ENCODE measurements at places on chromosomes 11 and 22.

DNA sequence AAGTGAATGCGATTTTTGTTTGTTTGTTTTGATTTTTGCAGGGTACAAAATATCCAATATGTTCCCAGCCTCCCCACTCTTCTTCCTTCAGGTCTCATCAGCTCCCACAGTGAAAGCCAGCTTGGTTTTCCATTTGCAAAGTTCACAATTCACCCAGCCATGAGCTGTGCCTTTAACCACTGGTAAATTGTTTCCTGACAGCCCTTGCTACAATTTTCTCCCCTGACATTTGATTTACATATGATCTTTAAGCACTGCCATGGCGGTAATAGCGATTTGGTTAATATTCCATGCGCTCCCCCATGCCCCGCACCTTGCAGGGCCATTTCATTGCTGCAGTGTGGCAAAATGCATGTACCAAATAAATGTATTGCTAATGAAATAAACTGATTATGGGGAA lies 385.9 kb downstream of the MIAT start:
- no peak for DNase-seq

DNA sequence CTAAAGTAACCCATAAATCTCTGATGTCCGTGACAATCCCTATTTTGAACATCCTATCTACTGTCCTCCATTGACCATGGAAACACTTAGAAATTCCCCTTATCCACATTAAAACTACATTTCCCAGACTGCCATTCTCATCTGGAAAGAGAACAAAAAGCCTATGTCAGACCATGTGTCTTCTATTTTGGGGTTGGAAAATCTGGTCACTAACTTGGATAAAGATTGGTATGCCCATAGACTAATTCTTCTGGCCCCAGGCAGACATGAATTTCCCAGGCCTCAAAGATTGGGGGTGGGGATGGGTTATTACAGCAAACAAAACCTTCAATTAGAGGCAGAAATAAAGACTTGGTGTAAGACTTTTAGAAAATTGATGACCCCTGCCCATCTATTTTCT lies 30.9 kb upstream of the CREB3L1 start:
- DNase-seq = no peak

- DNase-seq = no peak
Observed at GRCh38 chr22:45127866-45128265, 35.9 kb upstream of the NUP50 start.

- DNase-seq = no peak
Observed at GRCh38 chr11:47375020-47375419, 3.3 kb downstream of the SPI1 start.

- DNase-seq = no peak
Observed at GRCh38 chr11:45736424-45736823, 68.5 kb upstream of the SLC35C1 start.

- no peak for DNase-seq
Observed at GRCh38 chr11:68214173-68215086, 1.3 kb upstream of the KMT5B start.

DNA sequence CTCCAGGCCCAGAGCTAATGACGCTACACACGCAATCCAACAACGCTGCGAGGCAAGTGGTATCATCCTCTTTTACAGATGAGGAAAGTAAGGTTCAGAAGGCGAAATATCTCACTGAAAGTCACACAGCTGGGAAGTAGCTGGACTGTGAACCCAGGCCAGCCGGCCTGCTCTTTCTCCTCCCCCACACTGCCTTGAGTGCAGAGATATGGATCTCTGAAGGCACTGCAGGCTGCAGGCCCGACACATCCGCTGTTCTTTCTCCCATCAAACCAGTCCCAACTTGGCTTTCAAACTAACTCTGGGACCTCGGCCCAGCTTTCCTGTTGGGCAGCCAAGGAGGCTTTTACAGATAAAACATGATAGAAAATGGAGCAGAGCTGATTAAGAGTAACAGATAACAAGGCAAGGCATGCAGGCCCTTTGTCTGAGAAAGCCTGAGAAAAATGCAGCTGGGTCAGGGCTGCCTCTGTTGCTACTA lies 64.0 kb upstream of the PTPRJ start:
- DNase-seq = no peak

DNA sequence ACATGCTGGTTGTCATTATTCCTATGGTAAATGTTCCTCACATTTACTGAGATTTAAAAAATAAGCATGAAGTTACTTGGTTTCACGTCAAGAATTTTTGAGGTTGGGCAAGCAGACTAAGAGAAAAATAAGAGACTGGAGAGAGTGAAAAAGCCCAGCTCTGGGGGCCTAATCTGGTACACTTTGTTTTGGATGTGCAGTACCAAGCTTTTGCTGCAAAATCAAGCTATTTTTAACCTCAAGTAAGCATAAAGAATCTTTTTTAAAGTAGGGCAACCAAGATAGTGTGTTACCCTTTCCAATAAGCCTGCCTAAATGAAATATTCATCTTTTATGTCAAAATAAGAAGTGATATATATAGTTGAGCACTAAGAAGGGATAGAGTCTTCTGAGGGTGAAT lies 79.4 kb upstream of the ARHGAP20 start:
- DNase-seq = no peak

DNA sequence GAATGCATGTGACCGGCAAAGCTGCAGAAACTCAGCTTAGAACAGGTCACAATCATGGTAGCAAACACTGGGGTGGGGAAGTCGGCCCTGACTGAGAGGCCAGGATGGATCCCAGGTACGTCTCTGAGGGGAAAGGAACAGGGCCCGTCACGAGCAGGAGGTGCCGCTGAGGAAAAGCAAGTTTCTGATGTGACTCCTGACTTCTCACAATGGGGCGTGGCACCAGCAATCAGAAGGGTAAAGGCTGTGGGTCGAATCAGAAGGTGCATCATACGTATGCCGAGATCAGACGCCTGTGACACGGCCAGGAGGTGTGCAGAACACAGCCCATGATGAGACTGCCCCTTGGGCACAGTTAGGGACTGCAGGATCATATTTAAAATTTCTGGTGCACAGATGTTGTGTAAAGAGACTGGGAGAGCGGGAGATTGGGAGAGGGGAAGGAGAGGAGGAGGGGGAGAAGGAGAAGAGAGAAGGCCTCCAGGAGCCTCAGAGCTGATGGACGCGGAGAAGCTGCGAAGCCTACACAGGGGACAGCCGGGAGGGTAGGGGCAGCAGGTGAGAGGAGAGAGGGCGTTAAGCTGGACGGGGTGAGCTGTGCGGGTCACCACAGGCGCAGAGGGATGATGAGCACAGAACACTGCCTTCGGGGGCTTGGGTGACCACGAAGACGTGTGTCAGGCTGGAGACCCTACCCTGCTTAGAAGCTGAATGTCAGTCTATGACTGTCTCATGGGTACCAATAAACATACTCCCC lies 30.7 kb downstream of the KRTAP5-5 start:
- DNase-seq = no peak

All from left kidney (tissue), 8 donors.